ENCODE measurements at places on chromosomes 5 and 9.
A peak's percentile ranks its signal among the peaks of the same experiment; 100 is the strongest.

DNA sequence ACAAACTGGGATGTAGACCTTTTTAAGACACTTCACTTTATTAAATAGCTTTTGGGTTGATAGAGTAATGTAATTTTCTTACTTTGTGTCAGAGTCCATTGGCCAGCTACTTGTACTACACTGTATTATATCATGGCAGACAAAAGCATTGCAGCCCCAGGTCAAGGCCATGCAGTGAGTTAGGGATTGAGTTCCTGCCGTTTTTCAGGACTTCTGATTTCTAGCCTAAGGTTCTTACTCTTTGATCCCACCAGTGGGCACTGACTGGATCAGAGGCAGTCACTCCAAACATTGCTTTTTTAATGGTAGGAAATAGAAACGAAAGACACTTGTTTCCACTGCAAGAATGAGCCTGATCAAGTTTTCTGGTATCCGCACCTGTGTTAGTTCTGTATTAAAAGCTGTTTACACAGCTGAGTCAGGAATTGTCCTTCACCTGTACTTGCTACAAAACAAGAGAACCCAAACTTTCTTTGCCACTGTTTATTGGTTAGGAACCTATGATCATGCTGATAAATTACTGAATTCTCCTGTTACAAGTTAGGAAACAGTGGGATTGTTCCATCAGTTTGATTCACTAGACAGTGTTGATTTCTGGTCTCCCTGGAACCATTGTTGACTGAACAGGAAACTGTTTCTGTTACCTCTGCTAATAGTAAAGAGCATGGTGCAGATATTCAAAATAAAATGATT is 22.1 kb downstream of the LRRC70 start:
- peak; percentile 43 for ATAC-seq

DNA sequence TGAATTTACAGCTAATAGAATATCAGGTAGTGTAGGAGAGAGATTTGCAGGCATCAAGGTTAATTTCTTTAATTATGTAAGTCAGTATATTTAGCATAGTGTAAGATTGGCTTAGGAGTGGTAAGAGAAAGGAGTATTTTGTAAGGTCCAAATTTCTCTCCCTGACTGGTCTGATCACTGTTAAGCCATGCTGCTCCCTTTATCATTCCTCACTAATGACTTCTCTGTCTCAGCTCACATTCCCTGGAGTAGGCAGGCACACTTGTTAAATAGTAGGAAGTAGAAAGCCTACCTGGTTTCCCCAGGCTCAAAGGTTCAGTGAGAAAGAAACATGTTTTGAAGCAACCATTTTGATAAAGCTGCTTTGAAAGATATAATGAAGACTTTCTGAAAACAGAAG is 90.7 kb downstream of the SMIM15 start:
- ATAC-seq, result peak; percentile 91

GRCh38 chr9:89388868-89389177 is 70.5 kb downstream of the SECISBP2 start:
- ATAC-seq, result no peak

DNA sequence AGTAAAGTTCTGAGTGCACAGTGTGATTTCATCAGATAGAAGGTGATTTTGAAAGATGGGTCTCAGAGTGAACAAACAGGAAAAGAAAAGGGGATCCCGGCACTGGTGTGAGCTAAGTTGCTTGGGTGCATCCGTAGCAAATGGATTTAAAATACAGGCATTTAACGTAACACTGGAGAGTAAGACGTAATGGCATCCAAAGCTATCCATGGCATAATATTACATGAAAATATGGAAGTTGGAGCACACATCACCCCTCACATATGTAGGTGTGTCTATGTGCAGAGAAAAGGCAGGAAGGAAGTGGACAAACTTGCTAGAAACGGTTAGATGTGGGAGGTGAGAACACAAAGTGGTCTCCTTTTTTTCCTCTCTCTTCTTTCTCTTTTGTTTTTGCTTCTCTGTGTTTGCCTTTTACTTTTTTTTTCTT is 38.2 kb upstream of the SEMA4D start:
- ATAC-seq, result no peak

- ATAC-seq, result no peak
Observed at GRCh38 chr5:177477701-177478477, 4.5 kb upstream of the DBN1 start.

DNA sequence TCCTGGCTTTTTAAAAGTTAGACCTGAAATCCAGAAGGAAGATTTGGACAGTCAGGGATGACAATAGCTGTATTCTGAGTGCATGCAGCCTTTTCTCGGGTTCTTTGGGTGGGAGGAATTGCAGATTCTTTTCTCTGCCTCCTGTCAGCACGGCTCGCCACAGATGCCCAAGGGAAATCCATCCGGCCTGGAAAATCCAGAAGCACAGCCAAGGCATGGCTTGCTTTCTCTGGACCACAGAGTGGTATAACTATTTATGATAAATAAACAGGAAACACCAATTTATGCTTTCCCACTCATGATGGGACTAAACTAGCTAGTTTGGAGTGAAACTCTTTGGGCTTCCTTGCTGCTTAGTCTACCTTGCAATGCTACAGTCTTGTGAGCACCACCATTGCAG is 59.1 kb downstream of the C9orf152 start:
- ATAC-seq, result no peak

- ATAC-seq, result no peak
Observed at GRCh38 chr5:83011985-83012384, 65.2 kb downstream of the TMEM167A start.

- peak; percentile 52 for ATAC-seq
Observed at GRCh38 chr5:140175367-140176030, 511 bp downstream of the CYSTM1 start.

GRCh38 chr9:119074017-119074416 is 295.2 kb downstream of the BRINP1 start:
- ATAC-seq, result no peak

- ATAC-seq, result no peak
Observed at GRCh38 chr5:93294199-93294598, 286.8 kb downstream of the NR2F1-AS1 start.

GRCh38 chr5:62199792-62200716 is 106.0 kb upstream of the KIF2A start:
- ATAC-seq, result no peak

- ATAC-seq, result peak; percentile 72
Observed at GRCh38 chr5:95620030-95620869, at the start of gene GPR150. TSS of gene GPR150 (plus strand) at chr5:95620087. CDS start at chr5:95620276, 189 bp downstream.

GRCh38 chr5:53422539-53422938 is 57.9 kb upstream of the FST start:
- no peak for ATAC-seq

DNA sequence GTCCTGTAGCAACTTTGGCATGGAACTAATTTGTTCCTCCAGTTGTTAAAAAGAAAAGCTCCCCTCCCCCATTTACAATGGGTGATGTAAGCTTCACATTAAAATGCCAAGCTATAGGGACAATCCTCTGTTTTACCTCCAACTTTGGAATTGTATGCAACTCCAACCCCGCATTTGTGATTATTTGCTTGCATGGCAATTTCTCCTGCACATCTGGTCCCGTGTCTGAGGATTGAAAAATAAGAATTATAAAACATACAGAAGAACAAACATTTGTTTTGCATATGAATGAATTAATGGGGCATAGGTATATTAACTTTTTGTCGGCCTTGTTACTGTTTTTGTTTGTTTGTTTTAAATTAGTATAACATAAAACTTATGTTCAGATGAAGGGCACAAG is 17.2 kb downstream of the PCSK1 start:
- ATAC-seq, result no peak

DNA sequence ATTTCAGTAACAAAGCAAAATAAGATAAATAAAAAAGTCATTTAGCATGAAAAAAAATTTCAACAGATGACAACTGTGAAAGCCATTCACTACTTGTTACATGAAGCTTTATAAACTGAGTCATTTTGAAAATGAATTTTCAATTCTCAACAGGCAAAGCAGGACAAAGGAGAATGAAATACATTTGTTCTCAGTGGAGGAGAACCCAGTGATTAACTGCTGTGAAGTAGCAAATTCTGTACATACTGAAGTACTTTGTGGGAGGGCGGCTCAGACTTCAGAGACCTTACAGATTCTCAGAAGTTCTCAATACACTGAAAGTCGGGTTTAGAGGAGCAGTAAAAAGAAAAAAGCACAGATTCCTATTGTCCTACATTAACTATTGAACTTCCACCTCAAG is 21.7 kb downstream of the SKIC3 start:
- no peak for ATAC-seq

DNA sequence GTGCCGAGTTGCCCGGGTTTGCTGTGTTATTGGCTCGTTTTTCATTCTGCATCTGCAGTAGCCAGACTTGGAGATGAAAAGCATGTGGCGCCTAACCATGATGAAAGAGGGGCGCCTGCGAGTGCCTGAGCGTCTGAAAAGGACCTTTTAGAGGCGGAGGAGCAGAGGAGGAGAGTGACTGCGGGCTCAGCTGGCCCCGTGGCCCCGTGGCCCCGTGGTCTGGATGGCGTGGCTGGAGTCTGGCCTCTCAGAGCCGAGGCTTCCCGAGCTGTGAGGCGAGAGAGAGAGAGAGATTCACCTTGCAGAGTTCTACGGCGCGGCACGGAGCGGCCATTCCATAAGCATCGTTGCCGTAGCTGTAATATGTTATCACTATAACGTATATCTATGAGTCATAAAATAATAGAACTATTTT is 55.3 kb upstream of the RNU6ATAC start:
- no peak for ATAC-seq

GRCh38 chr9:126719618-126720031 is 85.2 kb upstream of the ZBTB43 start:
- ATAC-seq, result peak; percentile 36

GRCh38 chr9:106796771-106797170 is 66.2 kb upstream of the ZNF462 start:
- no peak for ATAC-seq

- ATAC-seq, result no peak
Observed at GRCh38 chr5:159422361-159422760, 92.1 kb upstream of the IL12B start.

- no peak for ATAC-seq
Observed at GRCh38 chr9:129983891-129984290, 59.1 kb downstream of the FNBP1 start.

- no peak for ATAC-seq
Observed at GRCh38 chr5:127820910-127821553, 117.8 kb downstream of the CCDC192 start.

DNA sequence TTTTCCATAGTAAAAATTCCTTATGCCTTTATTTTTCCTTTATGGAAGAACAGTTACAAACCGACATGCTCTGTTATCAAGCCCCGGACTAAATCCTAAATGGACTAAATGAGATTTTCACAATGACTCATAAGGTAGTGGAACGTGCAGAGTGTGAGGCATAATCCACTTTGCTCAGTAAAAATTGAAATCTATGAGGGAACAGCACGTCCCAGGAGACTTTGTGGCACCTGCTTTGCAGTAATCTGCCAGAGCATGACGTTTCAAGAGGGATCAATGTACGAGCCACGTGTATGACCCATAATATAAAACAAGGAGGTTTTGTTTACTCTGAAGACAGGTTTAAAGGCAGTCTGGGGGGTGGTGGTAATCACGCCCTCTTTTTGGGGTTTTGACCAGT is 83.8 kb upstream of the GNA14 start:
- ATAC-seq, result no peak

GRCh38 chr9:114775981-114776380 is 29.9 kb downstream of the TNFSF15 start:
- no peak for ATAC-seq

GRCh38 chr9:83000765-83001164 is 62.2 kb downstream of the RASEF start:
- ATAC-seq, result no peak

- peak; percentile 55 for ATAC-seq
Observed at GRCh38 chr5:31811210-31811609, 172.3 kb downstream of the PDZD2 start.

GRCh38 chr5:8585230-8586018 is 716.5 kb downstream of the MTRR start:
- no peak for ATAC-seq

- ATAC-seq, result no peak
Observed at GRCh38 chr9:116849721-116850120, 162.6 kb downstream of the TRIM32 start.

- ATAC-seq, result no peak
Observed at GRCh38 chr5:75678155-75678554, 39.1 kb downstream of the POC5 start.

- no peak for ATAC-seq
Observed at GRCh38 chr5:149901511-149901910, 43.1 kb downstream of the PDE6A start.

DNA sequence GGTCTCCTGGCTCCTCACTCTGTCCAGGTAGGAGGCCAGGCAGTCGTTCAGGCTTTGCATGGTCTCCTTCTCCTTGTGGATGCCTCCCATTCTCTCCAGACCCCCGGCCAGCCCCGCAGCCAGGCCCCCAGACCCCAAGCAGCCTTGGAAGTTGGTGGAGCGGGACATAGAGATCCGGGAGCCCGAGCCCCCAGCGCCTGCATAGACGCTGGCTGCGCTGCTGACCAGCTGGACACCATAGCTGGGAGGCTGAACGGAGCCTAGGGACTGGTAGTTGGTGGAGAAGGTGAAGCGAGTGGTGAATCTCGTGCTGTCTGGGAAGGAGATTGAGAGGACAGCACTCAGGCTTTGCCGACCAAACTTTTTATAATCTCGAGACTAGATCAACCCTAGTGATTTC is 35.9 kb downstream of the FOXI1 start:
- ATAC-seq, result no peak

GRCh38 chr5:145858959-145859358 is 13.9 kb downstream of the GRXCR2 start:
- no peak for ATAC-seq

DNA sequence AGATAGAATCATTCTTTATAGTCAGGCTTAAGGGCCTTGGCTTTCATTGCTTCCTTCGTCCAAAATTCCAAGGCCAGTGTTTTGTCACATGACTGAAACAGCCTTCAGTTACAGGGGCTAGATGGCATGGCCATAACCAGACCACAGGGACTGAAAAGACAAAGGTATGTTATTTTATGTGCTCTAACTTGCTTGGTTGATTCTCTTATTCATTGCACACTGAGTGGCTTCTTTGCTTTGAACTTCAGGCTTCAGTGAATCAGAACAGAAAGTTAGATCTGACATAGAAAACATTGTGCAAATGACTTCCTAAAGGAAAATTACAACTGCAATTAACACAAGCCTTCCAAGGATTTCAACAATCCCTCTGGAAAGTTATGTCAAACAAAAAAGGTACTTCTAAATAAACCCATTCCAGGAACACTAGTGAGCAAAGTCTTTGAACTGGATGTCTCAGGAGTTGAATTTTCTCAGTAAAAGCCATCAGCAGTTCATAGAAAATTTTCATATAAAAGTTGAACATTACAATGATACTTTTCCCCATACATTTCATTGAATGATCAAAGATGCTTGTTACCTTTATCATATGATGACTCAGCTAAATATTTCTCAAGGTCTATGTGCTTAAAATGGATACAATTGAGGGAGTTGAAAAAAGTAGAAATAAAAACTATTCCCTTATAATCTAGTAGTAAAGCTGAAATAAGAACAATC is 355.3 kb downstream of the TMEM232 start:
- ATAC-seq, result no peak

DNA sequence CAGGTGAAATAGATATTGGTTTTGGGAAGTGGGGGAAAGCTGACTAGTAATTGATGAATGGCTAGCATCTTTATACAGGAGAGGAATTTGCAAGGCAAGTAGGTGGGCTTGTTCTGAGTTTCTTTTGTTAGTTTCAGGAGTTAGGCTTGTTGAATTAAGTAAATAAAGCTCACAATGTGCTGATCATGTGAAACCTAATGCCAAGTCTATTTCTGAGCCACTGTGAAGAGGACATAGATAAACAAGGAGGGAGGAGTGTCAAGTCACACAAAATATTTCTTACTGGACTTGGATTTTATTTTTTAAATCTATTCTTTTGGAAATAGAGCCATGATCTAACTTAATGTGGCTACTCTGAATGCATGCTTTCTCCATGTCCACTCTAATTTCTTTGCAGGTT is 19.9 kb downstream of the GDA start:
- no peak for ATAC-seq

GRCh38 chr5:136209346-136209910 is 16.5 kb upstream of the SMIM32 start:
- ATAC-seq, result no peak
